ENCODE measurements at places on chromosomes 11 and 22.

DNA sequence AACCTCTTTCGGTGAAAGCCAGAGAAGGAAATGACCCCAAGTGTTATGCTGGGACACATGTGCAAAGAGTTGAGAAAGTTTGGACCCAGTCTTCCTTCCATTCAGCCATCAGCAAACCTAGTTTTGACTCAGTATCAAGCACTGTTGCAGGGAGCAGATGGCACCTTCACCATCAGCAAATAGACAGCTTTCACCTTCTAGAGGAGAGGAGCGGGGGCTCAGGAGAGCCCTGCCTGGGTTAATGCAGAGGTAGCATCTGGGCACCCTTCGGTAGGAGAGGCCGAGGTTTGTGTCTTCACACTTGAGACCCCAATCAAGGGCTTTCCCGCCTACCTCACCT, 16.2 kb upstream of the MFRP start:
- DNase-seq: no peak

- no peak for DNase-seq
These were observed 17.6 kb upstream of the GRK2 start for GRCh38 chr11:67248653-67249052.

GRCh38 chr11:10784232-10785145, 24.2 kb downstream of the EIF4G2 start:
- DNase-seq: no peak

- no peak for DNase-seq
These were observed 7.3 kb upstream of the TP53I11 start for GRCh38 chr11:44957776-44958564.

- DNase-seq: no peak
These were observed 13.9 kb upstream of the SCGB1A1 start for GRCh38 chr11:62404901-62405300.

- no peak for DNase-seq
These were observed 52.6 kb upstream of the EMID1 start for GRCh38 chr22:29152954-29153719.

GRCh38 chr11:86919557-86920210, 35.5 kb downstream of the FZD4 start:
- DNase-seq: peak; percentile 56

DNA sequence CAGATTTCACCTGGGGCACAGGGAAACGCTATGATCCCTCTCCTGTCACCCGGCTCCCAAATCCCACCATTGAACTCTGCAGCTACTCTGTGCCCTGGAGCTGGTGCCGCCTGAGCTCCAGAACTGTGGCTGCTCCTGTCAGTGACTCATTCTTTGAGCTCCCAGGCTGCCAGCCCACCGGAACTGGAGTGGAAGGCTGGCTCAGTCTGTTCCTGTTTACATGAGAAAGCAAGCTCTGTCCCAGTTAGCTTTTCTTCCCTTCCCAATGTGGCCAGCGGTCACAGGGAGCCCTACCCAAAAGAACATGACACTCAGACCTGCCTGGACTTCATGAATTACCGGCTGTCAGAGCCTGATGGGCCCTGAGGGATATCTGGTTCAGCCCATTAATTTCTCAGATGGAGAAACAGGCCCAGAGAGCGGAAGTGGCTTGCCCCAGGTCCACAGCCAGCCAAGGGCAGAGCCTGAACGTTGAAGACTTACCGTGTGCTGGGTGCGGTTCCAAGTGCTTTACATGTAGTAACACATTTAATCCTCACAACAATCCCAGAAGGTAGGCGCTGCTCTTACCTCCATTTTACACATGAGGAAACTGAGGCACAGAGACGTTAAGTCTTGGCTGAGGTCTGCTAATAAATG, 23.8 kb upstream of the IGSF22 start:
- DNase-seq: no peak

GRCh38 chr11:57484141-57484710, 23.9 kb downstream of the RTN4RL2 start:
- DNase-seq: peak; percentile 75

- no peak for DNase-seq
These were observed 29.0 kb upstream of the RASSF10 start for GRCh38 chr11:12979928-12980689.

DNA sequence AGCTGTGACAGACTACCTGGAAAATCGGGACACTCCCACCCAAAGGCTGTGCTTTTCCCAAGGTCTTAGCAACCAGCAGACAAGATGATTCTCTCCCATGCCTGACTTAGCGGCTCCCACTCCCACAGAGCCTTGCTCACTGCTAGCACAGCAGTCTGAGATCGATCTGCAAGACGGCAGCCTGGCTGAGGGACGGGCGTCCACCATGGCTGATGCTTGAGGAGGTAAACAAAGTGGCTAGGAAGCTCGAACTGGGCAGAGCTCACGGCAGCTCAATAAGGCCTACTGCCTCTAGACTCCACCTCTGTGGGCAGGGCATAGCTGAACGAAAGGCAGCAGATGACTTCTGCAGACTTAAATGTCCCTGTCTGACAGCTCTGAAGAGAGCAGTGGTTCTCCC, 84.9 kb downstream of the SMCO4 start:
- no peak for DNase-seq

DNA sequence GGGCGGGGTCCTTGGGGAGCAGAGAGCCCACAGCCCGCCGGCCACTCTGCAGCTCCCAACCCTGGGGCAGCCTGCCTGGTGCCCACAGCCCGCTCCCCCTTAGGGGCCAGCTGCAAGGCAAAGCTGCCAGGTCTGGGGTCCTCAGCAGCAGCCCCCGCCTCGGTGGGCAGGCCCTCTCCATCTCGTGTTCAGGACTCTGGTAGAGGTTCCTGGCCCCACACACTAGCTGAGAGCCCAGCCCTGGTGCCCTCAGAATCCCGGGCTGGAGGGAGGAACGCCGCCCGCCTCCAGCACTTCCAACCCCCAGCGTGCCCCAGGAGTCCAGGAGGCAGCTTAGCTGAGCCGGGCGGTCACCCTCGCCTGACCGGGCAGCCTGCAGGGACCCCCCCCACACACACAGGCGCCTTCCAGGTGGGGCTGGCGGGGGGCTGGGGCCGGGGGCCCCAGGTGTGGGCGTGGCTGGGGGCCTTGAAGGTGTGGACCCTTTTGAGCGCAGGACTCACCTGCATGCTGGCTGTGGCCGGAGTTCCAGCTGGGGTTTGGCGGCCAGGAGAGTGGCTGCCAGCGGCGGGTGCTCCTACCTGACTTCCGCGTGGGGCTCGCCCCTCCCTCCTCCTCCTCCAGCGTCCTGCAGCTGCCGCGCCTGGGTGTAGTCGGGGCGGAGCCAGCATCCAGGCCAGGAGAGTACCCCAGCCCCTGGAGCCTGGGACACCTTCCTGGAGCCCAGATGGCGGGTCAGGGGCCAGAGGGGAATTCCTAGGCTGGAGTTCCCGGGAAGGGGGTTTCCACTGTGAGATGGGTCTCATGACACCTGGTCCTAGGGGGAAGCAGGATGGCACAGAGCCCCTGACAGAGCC, at the start of gene ANO9:
ANO9 (minus strand) TSS at position 594 of the 857 bp plus-strand sequence; CDS start at position 509, 85 bp downstream.
- peak; percentile 94 for DNase-seq

DNA sequence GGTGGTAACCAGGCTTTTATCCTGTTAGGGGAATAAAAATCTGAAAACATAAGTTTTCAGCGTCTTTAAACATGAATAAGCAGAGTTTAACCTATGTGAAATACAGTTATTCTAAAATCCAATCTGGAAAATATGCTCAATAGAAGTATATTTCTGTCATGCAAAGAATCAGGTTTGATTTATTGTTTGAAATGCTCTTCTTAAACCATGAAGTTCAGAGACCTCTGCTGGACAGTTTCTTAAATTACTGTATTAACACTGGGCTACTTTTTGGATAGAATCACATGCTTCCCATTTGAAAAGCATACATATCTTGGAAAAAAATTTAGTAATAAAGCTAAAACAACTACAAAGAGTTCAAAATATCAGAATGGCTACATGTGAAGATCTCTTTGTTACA, 25.4 kb downstream of the APIP start:
- peak; percentile 19 for DNase-seq

DNA sequence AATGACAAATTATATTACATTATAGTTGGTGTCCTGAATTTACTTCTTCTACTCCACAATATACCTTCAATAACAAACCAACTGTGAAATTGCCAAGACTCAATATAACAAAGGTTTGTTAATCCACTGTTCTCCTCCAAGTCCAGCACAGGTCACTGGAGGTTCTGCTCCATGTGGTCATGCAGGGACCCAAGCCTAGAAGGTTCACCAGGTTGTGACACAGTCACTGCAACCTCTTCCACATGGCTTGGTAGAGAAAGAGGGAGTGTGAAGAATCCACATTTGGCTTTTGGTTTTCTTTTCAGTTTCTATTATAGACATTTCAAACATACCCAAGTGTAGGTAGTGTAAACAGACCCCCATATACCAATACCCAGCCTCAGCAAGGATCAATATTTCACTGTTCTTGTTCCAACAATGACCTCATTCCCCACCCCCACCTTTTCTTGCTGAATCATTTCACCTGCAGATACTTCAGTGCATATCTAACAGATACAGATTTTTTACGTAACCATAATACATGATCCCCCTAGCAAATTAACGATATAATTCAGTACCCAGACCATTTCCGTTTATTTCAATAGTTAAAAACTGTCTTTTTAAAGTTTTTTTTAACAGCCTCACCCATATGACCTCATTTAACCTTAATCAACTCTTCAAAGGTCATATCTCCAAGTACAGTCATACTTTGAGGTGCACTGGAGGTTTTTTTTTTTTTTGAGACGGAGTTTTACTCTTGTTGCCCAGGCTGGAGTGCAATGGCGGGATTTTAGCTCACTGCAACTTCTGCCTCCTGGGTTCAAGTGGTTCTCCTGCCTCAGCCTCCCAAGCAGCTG, 14.1 kb downstream of the FGF19 start:
- DNase-seq: no peak

DNA sequence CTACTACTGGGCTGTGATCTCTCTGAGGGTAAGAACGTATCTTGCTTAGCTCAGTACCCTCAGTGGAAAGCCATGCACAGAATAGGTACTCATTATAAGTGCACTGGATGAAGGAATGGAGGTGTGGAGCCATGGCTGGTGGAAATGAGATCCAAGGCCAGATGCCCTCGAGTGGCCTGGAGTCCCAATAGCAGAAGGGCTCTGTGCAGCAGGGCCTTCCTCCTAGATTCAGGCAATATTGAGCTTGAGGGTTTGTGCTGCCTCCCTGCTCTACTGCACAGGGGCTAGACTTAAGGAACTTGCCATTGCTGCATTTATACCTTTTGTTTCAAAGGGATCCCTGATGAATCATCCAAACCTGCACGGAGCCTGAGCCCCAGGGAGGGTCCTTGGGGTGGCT, 33.6 kb upstream of the TUB start:
- no peak for DNase-seq

GRCh38 chr11:11876458-11876857, 34.7 kb downstream of the USP47 start:
- DNase-seq: no peak

GRCh38 chr11:43327987-43328386, 16.2 kb downstream of the API5 start:
- DNase-seq: no peak

Data from GM20000 (cell line).